ENCODE measurements at places on chromosomes 6 and 20. TPM values are rescaled to one million over a fixed set of nuclear protein-coding genes. Genes with fewer than 3 reads are reported as not detected.

Gene RRAGD
- 8.5 TPM for total RNA-seq

Gene HTR1E
- total RNA-seq = not detected

Gene NR2E1
- total RNA-seq = not detected

Gene ADAM33
- 2.2 TPM for total RNA-seq

Gene BPIFB4
- total RNA-seq = not detected

Gene TTLL9
- 0.26 TPM for total RNA-seq

Gene GPR6
- not detected for total RNA-seq

Gene SLC22A16
- not detected for total RNA-seq
